Mesothelial cell of epicardium (in vitro differentiated cells): ENCODE measurements at places on chromosomes 11 and 22.

- DNase-seq: no peak
These were observed 40.7 kb downstream of the MOB2 start for GRCh38 chr11:1445741-1446445.

DNA sequence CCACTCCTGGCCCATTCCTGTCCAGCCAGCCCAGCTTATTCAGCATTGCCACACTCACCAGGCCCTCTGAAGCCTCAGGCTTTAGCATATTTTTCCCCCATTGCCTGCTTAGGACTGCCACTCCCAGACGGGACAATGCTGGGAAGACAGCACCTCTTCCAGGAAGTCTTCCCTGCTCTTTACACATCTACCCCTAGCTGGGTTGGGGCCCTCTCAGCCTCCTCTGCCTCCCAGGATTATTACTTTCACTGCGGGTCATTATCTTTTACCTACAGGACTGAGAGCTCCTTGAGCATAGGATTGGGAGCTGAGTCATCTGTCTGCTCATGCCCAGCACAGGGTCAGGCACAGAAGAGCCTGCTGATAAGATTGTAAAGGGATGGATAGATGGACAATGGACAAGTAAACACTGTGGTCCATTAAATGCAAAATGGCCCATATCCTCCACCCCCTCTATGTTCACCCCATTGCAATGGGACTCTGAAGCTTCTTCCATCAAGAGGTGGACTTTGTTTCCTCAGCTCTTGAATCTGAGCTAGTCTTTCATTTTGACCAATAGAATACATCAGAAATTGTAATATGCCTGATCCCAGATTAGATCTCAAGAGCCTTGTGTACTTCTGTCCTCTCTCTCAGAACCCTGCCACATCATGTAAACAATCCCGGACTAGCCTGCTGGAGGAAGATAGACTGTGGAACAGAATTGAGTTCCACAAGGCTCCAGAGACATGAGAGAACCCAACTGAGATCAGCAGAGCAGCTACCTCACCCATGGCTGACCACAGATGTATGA, 32.0 kb upstream of the LRRC32 start:
- DNase-seq: no peak

DNA sequence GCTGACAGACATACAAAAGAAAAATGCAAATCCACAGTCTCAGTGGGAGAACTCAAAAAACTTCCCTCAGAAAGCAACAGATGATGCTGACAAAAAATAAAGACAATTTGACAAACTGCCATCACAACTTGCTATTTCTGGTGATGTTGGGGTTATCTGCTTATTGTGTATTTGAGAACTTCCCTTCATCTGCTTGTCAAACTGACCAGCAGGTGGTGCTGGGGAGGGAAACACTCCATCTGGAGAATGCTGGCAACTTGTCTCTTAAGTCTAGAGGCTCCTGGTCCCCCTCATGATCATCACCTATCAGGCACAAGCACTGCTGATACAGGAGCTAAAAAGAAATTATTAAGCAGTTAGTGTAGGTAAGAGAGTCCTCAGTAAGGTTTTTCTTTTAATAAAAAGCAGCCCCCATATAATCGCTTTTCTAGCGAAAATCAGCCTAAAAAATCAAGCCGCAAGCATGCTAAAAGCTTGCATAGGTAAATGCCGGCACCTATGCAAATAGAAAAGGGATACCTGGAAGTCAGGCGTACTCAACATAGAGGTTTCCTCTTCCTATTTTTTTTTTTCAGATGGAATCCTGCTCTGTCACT, 9.8 kb upstream of the FAM111B start:
- no peak for DNase-seq

GRCh38 chr22:43155789-43156188, 4.4 kb downstream of the TSPO start:
- DNase-seq: no peak

DNA sequence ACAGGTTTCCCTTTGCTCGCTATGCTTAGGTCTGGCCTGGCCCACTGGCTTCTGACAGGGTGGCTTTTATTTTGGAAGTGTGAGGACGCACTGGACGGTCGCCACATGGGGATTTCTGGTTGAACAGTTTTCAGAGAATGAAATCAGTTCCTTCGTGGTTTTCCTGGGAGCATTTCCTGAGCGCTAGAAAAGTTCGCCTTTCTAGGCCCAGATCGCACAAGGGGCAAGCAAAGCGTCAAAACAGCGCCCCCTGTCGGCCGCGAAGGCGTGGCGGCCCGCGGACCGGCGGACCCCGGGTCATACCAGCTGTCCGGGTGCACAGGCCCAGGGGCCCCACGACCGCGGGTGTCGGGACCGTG, 12.7 kb upstream of the CYP2R1 start:
- no peak for DNase-seq

GRCh38 chr11:14611939-14612338, 31.7 kb upstream of the PDE3B start:
- DNase-seq: no peak

- DNase-seq: no peak
These were observed 18.8 kb downstream of the KCTD17 start for GRCh38 chr22:37070334-37070733.
